ENCODE measurements at places on chromosomes 16 and 17.

DNA sequence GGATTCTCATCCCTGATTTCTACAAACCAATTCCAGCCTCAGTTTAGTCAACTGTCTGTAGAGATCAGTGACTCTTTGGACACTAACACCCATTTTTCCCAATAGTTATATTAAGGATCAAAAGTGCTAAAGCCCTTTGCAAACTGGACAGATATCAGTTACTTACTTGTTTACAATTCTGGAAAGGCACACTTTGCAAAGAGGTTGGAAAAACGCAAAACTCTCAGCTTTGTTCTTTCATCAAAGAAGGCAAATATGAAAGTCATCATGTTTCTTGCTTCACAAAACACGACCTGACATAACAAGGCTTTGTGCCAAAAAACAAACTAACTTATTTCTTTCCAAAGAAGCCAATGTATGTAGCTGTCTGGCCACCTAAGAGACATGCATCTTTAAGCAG is 26.1 kb upstream of the VAT1L start:
- no peak for DNase-seq

- DNase-seq = no peak
These were observed 610 bp downstream of the VPS4A start for GRCh38 chr16:69311533-69312387.

GRCh38 chr17:61066062-61066461 is 333.6 kb upstream of the TBX2 start:
- DNase-seq = no peak

- DNase-seq = no peak
These were observed 32.1 kb downstream of the MAP1LC3B start for GRCh38 chr16:87424266-87424665.

DNA sequence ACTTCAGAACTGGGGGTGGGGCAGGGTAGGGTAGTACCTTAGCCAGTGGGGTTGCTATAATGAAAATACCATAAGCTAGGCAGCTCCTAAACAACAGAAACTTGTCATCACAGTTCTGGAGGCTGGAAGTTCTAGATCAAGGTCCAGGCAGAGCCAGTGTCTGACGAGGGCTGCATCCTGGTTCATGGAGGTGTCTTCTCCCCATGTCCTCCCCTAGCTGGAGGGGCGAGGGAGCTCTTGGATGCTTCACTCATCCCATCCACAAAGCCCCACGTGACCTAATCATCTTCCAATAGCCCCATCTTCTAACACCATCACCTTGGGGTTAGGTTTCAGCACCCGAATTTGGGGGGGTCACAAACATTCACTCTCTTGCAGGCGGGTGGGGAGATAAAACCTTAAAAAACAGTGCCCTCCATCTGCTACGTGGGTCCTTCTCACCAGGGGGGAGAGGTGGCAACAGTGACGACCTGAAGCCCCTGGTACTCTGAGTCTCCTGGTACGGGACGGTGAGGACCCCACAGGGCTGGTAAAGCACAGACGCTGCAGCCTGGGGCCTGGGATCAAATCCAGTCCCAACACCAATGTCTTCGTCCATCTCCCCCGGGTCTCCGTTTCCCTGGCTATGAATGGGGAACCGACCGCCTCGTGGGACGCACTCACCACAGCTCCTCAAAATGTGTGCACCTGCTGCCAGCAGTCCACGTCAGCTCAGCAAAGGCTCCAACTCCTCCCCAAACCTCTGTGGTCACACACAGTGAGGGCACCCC is 22.8 kb downstream of the RAB40B start:
- DNase-seq = no peak

GRCh38 chr17:82278786-82279391 is 5.4 kb upstream of the CSNK1D start:
- no peak for DNase-seq

DNA sequence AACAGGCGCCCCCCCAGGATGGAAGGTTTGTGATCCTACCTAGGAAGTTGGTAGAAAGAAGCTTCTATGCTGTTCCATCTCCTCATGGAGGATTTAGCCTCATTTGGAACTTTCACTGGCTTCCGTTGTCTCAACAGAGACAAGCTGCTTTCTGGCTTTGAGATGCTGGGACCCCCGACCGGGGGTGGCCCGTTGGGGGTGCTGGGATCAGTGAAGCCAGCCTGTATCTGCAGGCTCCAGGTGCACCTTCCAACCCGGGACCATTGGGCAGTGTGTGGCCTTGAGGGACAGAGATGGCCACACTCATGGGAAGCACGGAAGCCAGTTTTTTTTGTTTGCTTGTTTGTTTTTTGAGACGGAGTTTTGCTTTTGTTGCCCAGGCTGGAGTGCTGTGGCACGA is 15.4 kb downstream of the CIBAR2 start:
- no peak for DNase-seq

DNA sequence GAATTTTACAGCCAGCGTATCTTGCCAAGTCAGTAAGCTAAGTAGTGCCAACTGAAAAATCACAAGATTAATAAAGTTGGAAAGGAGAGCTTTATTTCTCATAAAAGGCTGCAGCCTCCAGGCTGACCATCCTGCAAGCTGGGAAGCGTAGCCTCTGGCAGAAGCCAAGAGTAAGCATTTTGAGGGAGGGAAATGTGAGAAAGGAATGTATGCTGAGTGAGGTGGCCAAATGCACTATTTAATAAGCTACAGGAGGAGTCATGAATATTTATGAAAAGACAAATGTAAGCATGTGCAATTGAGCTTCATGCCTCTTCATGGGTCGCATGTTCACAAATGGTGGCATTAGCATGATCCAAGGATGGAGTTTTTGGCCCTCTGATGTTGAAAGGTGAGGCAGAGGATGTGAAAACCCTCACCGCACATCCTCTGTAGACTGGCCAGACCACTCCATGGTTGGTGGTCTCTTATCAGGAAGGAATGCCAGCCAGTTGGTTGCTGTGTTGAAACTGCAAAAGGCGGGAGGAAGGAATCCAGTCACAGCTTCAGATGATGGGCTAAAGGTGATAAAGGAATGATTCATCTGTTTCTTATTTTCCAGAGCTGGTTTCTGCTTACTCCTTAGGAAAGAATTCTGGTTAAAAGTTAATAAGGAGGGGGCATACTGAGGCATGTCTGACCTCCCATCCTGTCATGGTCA is 9.2 kb downstream of the KRT33B start:
- no peak for DNase-seq

DNA sequence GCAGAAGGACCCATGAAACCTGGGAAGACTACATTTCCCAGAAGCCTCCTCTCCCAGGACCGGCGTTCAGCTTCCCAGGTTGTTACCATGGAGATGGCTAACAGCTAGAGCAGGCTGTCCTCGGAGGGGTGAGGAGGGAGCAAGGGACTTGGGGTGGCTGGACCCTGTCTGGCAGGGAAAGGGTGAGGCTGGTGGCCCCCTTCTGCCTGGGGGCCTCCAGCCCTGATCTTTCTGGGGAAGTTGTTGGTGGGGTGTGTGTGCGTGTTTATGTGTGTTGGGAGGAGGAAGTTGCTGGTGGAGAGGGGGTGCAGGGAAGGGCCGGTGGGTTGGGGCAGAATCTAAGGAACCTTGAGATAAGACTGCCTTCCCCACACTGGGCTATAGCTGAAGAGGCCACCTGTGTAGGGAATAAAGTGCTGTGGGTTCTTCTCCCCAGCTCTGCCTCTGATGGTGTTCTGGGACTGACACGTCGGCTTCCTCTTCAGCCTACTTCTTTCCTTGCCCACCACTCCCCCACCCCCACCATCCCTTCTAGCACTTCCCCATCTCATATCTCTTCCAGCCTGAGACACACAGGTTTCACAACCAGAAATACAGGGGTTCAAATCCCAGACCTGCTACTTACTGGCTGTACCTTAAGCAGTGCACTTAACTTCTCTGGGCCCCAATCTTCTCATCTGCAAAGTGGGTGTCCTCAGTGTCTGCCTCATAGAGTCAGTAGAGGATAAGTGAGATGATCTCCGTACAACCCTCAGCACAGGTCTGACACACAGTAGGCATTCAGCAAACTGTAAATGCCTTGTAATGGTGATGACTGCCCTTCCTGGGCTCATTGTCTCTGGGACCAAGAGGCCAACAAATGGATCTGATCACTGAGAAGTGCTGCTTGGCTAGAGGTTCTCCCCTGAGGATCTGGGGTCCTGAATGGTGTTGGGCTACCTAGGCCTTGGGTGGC is at the start of gene DRC7:
Gene DRC7 (plus strand): TSS at position 82 of the 955 bp plus-strand sequence. CDS start 3,144 bp downstream, outside the sequence.
- no peak for DNase-seq

DNA sequence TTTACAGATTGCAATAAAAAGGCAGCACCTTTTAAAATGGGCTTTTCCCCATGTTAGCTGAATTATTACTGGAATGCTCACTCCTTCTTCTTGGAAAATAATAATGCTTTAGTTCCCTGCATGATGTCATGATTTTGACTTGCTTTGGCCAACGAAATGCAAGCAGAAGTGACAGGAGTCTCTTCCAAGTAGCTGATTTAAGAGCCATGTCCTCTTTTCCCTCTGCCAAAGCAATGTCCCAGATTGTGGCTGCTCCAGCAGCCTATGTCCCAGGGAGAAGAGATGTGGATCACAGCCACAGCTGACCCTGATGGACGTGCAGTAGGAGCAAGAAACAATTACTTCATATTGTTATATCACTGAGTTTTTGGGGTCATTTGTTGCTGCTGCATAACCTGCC is 246.6 kb downstream of the HAPSTR1 start:
- DNase-seq = no peak

GRCh38 chr16:19589771-19590302 is 34.3 kb downstream of the VPS35L start:
- DNase-seq = no peak

- DNase-seq = no peak
These were observed 249.0 kb downstream of the BCAS3 start for GRCh38 chr17:60926466-60927183.

- no peak for DNase-seq
These were observed 7.0 kb upstream of the TMIGD1 start for GRCh38 chr17:30340801-30341356.

Measured in stimulated activated CD8-positive, alpha-beta memory T cell treated with anti-CD3 and anti-CD28 coated beads, Interleukin-4, amount 100 ng/mL, for 1 hour (primary cell).